Effector CD8-positive, alpha-beta T cell (primary cell): ENCODE measurements at places on chromosomes 6 and 20.

- DNase-seq = no peak
Observed at GRCh38 chr20:33472868-33473435, 16.9 kb upstream of the CBFA2T2 start.

DNA sequence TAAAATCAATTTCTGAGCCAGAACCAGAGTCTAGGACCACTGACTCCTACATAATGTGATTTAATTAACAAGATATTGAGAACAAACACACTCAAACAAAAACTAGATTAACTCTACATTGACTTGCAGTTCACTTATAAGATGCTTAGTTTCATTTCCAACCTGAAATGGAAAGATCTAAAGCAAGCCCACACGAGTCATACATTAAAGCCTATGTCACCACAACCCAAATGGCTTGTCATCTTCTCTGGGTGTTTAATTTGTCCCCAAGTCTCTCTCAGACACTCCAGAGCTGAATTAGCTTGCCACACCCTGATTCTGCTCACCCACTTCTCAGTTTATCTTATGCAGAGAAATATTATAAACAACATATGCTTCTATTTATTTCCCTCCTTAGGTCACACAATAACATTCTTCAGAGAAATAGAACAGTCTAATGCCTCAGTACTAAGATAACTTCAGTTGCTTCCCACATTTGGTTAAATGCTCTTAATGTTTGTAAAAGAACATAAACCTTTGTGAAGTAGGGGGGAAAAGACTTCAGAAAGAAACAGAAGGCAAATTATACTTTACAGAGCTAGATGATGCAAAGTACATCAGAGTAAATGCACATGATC is 8.8 kb upstream of the FBXO30 start:
- DNase-seq = no peak

DNA sequence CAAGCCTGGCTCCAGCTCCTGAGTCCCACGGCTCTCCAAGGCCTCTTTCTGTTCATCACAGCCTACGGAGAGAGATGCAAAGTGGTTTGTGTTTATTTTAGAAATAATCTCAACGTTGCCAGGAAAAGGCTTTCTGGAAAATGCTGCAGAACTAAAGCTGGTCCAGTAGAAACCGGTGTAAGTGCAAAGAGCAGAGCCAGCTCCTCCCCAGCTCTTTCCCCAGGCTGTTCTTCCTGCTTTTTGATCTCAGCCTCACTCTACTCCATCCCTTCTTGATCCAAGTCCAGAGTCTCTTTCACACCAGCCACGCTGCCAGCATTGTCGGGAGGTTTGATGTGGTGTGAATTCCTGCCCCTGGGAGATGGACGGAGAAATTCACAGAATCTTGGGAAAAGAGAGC is 69.8 kb downstream of the TMEM170B start:
- DNase-seq = no peak

- no peak for DNase-seq
Observed at GRCh38 chr6:107079429-107079828, 35.9 kb downstream of the BEND3 start.

- no peak for DNase-seq
Observed at GRCh38 chr6:148800536-148800935, 53.7 kb downstream of the UST start.
